ENCODE measurements at places on chromosomes 7 and 10.

DNA sequence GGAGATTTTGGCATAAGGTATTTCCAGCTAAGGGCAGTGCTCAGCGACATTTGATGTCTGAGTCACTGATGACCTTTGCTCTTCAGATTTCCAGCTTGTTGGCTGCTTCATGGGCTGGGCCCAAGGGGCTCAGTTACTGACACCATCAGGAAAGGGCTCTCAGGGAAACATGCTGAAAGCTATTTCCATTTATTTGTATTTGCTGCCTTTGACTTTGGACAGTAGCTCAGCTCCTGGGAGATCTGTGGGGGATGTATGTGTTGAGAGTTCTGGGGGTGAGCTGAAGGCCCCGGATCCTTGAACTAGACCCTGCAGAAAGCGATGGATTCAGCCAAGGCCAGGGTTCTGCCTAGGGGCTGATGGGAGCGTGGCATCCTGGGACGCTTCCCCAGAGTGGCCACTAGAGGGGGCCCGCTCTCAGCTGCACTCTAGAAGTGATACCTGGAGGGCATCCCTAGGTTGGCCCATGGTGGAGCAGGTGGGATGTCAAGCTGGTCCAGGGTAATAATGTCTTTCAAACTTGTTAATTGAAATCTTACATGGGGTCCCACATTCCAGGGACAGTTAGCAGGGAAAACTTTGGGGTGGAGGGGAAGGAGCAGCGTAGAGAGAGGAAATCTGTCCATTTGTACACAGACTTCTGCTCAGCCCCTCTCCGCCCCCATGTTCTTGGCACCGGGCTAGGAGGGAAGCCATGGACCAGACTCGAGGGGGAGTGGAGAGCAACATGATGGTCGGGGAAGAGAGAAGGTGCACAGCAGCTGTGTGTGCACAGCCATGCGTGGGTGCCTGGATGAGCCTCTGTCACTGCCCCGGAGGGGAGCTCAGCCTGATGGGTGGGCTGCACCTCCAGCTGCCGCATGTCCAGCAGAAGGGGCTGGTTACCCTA lies 3.0 kb upstream of the BTBD16 start:
- DNase-seq, result no peak

GRCh38 chr10:124799211-124799610 lies 2.4 kb upstream of the ABRAXAS2 start:
- DNase-seq, result no peak

DNA sequence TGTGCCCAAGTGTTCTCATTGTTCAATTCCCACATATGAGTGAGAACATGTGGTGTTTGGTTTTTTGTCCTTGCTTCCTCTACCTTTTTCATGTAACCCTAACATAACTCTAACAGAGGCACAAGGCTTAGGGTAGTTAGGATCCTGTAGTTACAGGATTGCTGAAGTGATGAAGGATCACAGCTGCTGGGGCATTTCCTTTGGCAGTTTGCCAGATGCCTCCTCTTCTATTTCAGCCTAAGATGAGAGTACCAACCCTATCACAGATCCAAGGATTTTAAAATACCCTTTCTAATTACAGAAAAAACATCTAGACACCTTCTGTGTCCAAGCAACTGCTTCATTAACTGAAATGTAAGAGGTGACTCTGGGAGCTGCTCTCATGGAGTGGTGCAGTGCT lies 141.7 kb upstream of the COL1A2 start:
- no peak for DNase-seq

- DNase-seq, result no peak
Observed at GRCh38 chr10:33215635-33216034, 118.8 kb downstream of the NRP1 start.

DNA sequence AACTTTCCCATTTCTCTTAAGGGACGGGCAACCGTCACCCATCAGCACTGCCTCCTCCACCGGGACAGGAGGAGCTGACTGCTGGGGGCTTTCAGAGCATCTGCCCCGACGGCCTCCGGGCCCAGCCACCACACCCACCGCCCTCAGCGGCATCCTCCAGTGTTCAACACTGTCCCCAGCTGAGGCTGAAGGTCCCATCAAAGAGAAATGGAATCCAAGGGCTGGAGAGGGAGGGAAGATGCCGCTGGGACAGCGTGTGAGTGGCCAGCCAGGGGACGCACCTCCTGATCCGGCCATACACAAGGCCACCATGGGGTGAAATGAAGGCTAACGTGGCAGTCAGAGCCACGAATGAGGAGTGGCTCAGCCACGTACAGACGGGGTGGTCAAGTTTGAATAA lies 153.6 kb upstream of the PPP2R2D start:
- no peak for DNase-seq

DNA sequence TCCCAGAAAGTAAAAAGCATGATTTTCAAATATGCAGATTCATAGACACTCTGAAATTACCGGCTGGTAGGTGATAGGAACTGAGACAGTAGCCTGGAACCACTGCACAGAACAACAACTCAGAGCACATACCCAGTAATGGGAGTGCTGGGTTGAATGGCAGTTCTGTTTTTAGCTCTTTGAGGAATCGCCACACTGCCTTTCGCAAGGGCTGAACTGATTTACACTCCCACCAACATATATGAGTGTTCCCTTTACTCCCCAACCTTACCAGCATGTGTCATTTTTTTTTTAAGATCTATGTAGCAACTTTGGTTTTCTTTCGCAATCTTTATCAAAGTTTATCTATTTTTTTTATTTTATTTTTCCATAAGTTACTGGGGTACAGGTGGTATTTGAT lies 358.8 kb downstream of the CALN1 start:
- DNase-seq, result no peak

- DNase-seq, result no peak
Observed at GRCh38 chr7:51077316-51077986, 239.2 kb downstream of the COBL start.

DNA sequence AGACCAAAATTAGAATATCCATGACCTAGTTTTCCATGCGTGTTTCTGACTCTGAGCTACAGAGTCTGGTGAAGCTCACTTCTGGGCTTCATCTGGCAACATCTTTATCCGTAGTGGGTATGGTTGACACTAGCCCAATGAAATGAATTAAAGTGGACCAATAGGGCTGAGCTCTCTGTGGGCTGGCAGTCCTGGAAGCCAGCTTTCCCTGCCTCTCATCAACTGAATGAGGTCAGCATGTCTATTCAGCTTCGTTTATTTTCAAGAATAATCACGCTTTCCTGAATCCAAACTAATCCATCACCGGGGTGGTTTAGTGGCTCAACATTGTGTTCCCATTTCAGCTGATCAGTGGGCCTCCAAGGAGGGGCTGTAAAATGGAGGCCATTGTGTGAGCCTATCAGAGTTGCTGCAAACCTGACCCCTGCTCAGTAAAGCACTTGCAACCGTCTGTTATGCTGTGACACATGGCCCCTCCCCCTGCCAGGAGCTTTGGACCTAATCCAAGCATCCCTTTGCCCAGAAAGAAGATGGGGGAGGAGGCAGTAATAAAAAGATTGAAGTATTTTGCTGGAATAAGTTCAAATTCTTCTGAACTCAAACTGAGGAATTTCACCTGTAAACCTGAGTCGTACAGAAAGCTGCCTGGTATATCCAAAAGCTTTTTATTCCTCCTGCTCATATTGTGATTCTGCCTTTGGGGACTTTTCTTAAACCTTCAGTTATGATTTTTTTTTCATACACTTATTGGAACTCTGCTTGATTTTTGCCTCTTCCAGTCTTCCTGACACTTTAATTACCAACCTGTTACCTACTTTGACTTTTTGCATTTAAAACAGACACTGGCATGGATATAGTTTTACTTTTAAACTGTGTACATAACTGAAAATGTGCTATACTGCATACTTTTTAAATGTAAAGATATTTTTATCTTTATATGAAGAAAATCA lies 35.5 kb downstream of the CAV1 start:
- DNase-seq, result no peak

- DNase-seq, result no peak
Observed at GRCh38 chr7:1384113-1384415, 75.2 kb downstream of the MICALL2 start.

DNA sequence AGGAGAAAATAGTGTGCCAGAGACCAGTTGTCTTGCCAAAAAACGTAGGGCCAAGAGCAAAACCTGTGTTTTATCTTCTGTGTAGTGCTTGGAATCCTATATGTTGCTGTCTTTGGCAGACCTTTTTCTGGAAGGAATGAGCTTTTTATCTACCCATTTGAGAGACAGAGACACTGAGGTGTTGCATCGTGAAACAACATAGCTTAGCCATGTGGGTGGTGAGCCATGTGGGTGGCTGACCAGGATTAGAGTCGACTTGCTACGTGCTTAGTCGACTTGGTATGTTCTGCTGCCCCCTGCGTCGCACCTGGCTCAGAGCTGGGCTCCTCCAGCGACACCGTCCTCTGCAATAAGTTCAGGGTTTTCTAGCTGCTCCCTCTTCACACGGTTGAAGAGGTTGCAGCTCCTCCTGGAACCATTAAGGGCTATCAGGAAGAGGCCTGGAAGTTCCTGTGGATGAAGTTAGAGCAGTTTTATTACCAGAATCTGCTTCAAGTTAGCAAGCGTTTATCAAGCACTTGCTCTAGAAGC lies 175.8 kb downstream of the SH2D4B start:
- DNase-seq, result no peak

- no peak for DNase-seq
Observed at GRCh38 chr10:17240616-17241015, 12.6 kb downstream of the VIM start.

DNA sequence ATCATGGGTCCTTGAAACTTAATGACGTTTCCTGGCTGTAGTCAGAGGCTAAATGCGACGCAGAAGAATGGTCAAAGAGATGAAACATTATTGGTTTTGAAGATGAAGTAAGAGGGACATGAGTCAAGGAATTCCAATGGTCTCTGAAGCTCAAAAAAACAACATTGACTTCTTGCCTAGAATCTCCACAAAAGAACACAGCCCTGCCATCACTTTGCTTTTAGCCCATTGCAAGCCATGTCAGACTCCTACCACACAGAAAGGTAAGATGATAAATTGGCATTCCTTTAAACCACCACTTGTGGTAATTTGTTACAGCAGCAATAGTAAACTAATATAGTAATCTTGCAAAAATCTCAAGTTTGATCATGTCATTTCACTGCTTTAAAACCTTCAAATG lies 109.4 kb downstream of the TMEM26 start:
- no peak for DNase-seq

- DNase-seq, result no peak
Observed at GRCh38 chr10:21292763-21293517, 232.5 kb downstream of the SKIDA1 start.

GRCh38 chr7:42747044-42747443 lies 164.8 kb downstream of the C7orf25 start:
- DNase-seq, result no peak

DNA sequence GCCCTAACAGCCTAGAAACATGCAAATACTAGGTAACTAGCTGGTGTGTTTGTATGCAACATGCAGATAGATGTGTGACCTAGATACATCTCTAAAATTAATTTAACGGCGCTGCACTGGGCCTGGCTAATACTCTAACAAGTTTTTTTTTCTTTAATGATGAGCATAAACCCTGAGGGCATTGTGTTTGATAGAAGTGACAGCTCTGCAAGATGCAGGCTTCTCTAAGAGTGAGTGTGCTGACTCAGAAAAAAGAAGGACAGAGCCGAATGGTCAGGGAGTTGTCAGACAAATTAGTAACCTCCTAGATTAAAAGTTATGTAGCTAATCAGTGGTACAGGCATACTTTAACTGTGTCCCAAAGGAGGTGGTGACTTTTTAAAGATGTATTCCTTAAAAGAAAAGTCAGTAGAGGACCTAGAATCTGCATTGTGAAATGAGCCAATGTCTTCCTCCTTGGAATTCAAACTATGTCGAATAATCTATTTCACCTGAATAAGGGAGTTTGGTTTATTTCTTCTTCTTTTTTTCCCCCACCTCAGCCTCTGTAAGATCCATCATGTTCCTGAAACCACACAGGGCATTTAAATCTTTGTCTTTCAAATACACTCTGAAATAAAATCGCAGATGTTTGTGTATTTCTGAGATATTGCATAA lies 315.1 kb downstream of the GFRA1 start:
- DNase-seq, result no peak

DNA sequence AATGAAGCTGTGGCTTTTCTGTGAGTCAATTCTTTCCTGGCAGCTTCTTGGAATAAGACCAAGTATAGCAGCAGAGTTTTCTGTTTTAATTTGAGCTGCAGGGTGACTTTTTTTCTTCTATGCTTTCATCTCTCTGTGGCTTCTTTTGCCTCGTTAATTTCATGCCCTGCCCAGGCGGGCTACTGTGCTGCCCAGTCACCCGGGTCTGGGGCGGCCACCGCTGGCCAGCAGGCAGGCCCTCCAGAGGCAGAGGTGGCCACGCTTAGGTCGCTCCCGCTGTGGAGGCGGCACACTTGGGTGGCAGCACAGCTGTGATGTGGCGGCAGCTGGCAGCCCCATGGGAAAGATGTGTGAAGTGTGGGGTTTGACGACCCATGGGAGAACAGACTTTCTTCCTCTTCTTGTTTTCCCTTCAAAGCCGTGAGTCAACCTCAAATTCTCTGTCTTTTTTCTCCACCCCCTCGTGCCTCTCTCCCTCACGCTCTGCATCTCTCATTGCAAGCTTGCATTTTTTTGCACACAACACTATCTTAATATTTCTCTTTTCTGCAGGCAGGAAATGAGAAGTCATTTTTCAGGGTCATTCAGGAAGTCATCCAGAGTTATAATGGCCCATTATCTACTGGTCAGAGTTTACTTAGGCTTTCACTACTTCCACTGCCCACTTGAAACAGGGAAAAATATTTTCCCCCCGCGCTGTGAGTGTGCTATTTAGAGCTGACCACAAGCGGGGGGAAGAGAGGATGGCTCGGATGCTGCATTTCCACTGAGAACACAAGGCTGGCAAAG lies 67.8 kb downstream of the EGFR start:
- no peak for DNase-seq

GRCh38 chr10:103882285-103883007 lies 27.1 kb upstream of the SH3PXD2A start:
- no peak for DNase-seq

- no peak for DNase-seq
Observed at GRCh38 chr7:139613971-139614411, 90.5 kb downstream of the CLEC2L start.

DNA sequence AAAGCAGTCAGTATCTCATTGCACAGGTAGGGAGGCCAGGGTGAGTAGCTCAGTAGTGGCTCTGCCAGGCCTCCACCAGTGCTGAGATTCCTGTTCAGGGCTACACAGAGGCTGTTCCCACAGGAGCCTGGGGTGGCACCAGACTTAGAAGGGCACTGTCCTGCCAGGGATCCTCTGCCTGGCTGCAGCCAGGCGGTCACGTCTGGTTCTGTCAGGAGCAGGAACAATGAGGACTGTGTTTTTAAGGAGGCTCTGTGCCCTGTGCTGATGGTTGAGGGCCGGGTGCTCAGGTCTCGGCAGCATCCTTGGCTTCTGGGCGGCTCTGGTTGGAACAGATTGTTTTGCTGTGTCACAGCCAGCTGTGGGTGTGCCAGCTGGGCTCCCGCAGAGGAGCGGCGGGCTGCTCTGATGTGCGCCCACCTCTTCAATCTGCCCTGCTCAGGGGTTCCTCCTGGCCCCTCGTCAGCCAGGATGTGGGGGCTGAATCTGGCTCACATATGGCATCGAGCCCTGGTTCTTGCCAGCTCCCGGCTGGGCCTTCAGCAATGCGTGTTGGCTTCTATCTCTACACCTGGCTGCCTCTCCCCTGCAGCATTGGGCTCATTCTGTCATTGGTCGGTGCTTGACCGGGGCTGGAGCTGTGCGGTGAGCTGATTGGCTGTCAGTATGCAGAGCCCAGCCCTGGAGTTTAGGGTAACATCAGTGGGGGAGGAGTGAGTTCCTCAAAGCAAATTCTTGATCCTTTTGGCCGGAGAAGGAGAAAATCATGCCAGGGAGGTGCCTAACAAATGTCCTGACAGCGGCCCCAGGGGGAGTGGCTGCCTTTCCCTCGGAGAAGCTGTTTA lies 41.2 kb downstream of the TACR2 start:
- DNase-seq, result no peak

GRCh38 chr7:111513566-111513965 lies 48.7 kb downstream of the IMMP2L start:
- DNase-seq, result no peak

GRCh38 chr10:131860311-131860710 lies 40.5 kb upstream of the PPP2R2D start:
- DNase-seq, result no peak
